Activated effector memory CD4-positive, alpha-beta T cell treated with Interleukin-2 at 50 U/mL for 16 hours (primary cell): ENCODE measurements at places on chromosomes 5 and 9.
A peak's percentile ranks its signal among the peaks of the same experiment; 100 is the strongest.

GRCh38 chr5:127871503-127872153 lies 168.4 kb downstream of the CCDC192 start:
- DNase-seq: no peak

GRCh38 chr9:130453487-130453886 lies 8.7 kb downstream of the ASS1 start:
- no peak for DNase-seq

- no peak for DNase-seq
Observed at GRCh38 chr5:159759791-159760290, 156.4 kb upstream of the ADRA1B start.

GRCh38 chr5:39015743-39016586 lies 58.2 kb downstream of the RICTOR start:
- no peak for DNase-seq

GRCh38 chr9:91536211-91536691 lies 112.6 kb upstream of the NFIL3 start:
- no peak for DNase-seq

- no peak for DNase-seq
Observed at GRCh38 chr5:115543365-115544042, 1.1 kb downstream of the FEM1C start.

DNA sequence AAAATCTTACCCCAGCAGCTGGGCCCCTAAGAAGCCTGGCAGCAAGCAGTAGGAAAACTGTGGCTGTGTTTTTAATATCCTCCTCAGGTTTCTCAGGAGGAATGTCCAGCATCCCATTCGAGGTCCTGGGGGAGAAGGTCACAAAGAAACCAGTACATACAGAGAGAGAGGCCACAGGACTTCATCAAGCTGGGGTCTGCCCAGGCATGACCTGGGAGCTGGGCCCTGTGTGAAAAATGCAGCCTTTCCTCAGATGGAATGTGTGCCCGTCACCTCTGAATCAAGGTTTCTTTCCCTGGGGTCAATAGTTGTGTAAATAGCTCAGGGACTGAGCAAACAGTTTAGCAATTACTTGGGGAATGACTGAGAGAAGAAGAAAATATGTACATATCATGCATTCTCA lies 33.9 kb upstream of the RAD23B start:
- DNase-seq: no peak

GRCh38 chr9:106020186-106020585 lies 325.8 kb downstream of the TMEM38B start:
- no peak for DNase-seq

GRCh38 chr9:4600368-4600767 lies 61.7 kb upstream of the PLPP6 start:
- no peak for DNase-seq

- DNase-seq: no peak
Observed at GRCh38 chr9:121663591-121663990, 12.2 kb downstream of the DAB2IP start.

- no peak for DNase-seq
Observed at GRCh38 chr5:93497096-93497495, 83.9 kb downstream of the NR2F1-AS1 start.

DNA sequence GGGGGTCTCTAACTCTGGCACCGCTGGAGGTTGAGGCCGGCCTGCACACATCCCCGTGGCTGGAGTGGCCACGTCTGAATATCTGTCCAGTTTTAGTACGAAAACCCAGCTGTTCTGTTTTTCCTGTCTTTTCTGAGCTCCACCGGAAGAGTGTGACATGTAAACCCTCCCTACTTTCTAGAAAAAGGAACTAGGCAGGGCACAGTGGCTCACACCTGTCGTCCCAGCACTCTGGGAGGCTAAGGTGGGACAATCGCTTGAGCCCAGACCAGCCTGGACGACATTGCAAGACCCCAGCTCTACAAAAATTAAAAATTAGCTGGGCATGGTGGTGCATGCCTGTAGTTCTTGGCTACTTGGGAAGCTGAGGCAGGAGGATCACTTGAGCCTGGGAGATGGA lies 8.2 kb upstream of the PHYKPL start:
- no peak for DNase-seq

DNA sequence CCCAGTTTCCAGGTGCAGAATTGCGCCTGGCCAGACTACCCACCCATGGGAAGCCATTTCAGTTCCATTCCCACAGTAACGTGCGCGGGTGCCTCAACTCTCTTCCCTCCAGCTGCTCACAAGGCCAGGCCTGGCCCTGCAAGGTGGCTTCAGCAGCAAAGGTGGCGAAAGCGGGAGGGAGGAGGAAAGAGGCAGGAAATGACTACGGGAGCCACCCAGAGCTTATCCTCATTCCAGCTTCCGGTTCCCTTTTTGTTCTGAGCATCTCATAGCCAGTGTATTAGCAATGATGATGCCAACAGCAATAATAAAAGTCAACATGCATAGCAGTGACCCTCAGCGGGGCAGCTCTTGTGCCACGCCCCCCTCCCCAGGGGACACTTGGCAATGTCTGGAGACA lies 101.5 kb upstream of the BOD1 start:
- DNase-seq: no peak

DNA sequence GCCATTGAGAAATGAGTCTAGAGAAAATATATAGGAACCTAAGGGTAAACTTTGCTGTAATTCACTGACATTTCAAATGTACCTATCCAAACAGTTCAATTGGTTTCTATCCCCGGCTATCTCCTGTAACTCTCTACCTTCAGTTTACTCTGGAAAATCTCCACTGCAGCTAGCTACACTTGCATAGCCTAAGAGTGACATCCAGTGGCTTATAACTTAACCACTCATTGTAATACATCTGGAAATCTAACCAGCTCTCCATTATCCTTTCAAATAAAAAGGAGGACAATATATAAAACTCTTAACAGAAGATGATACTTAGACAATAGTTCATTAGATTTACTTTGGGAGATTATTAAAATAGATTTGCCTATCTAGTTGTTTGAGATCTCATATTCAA lies 35.3 kb upstream of the SPDL1 start:
- no peak for DNase-seq

DNA sequence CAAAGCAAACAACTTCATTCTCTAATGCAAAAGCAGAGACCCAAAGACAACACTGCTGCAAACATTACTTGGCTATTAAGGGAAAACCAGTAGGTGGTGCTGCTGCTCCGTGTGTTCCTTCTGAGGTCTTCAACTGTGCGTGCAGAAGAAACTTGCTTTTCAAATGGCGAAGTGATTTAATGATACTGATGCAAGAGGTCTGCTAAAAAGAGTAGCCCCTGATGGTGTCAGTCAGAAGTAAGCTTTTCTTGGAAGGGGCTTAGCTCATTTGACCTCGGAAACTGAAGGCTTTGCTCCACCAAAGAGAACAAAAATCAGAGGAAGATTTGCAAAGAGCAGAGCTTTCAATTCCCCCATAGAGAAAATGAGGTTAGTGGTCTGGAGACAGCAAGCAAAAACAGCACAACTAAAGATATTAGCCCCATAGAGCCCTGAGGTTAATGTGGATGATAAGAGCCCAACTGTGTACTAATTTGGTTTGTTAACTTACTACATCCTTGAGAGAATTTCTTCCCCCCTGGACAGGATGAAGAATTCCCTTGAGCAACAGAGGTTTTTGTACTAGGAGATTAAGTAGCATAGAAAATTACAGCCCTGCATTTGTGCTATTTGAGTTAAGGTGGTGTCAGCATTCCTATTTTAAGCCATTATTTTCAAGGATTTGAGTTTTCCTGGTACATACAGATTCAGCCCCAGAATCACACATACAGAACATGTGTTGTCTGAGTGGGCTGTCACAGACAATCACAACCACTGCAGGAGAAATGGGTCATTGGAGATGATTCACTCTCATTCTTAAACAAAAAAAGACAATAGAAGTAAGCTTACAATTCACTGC lies 153.2 kb upstream of the C9orf72 start:
- no peak for DNase-seq

- DNase-seq: no peak
Observed at GRCh38 chr5:40376566-40376965, 303.1 kb upstream of the PTGER4 start.

DNA sequence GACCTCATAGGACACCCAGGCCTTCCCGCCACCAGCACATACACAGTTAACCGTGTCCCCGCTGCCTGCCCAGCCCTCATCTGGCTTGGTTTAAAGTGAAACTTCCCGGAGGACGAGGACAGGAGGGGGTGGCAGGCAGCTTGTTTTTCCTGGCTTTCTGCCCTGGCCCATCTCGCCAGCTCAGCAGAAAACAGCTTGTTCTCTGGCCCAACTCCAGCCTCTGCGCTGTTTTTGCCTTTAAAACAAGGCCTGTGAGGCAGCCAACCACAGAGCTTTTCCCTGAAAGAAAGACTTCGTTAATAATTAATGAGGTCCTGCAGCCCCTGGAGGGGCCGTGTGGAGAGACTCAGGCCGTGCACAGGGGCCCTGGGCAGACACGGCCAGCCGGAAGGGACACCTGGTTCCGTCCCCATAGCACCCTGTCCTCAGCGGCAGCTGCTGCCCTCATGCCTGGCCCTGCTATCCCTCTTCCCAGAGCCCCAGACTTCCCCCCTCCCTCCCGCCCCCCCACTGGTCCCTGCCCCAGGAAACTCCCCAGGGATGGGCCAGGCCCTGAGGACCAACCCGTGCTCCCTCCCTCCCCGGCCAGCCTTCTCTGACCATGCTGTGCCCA lies 108.7 kb downstream of the RXRA start:
- no peak for DNase-seq

DNA sequence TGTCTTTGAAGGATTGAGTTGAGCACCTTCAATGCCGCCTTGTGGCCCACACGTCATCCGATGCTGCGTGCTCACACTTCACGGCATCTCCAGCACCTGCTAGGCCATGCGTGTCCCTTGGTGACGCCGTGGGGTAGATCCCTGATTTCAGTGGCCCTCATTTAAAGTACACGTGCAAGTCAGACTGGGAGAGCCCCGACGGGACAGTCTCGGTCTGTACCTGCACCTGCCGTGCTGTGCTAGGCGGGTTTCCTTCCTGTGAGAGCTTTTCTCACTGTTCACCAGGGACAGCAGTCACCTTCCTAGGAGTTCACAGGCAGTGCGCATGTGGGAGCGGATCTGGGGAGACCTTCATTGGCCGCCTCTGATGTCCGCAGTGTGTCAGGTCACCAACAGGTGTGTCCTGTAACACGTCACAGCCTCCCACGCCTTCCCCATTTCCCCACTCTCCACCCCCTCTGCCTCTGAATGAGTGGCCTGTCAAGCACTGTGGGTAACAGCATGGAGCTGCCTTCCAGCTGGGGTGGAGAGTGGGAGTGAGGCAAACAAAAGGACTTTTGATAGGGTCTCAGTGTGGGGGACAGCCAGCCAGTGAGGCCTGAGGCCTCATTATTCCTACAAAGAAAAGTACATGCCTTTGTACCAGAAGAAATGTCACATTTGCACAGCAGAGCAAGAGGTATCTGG lies 236.4 kb downstream of the FANCC start:
- no peak for DNase-seq

GRCh38 chr9:133167096-133167730 lies 3.5 kb upstream of the GBGT1 start:
- DNase-seq: no peak

DNA sequence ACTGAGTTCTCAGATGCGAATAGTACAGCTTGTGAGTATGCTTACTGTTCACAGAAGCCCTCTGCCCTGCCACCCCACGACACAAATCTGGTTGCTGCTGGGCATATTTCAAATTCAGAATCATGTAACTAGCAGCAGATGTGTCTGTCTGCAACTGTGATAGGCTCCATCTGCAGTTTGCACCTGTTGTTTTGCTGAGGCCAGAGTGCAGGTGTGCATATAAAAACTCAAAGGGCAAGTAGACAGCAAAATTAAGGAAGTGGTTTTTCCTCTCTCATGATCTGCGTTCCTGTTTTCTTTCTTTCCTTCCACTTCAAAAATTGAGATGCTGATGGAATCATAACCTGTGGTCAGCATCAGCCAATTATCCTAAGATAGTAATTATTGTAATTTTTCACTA lies 1000.5 kb downstream of the PTPRD start:
- DNase-seq: no peak

DNA sequence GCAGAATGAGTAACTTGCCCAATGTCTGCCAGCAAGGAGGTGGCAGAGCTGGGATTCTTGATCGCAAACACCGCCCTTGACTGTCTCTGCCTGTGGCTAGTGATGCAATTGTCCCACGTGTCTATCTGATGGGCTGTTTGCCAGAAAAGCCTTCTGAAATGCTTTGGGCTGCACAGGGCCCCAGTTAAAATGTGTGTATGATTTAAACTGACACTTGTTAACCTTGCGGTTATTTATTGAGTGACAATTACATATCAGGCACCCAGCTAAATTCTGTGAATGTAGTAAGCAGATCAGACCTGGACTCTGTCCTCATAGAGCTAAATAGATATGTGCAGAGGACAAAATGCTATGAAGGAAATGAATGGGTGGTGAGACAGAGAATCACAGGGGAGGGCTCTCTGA lies 11.6 kb upstream of the IL12B start:
- peak; percentile 56 for DNase-seq

DNA sequence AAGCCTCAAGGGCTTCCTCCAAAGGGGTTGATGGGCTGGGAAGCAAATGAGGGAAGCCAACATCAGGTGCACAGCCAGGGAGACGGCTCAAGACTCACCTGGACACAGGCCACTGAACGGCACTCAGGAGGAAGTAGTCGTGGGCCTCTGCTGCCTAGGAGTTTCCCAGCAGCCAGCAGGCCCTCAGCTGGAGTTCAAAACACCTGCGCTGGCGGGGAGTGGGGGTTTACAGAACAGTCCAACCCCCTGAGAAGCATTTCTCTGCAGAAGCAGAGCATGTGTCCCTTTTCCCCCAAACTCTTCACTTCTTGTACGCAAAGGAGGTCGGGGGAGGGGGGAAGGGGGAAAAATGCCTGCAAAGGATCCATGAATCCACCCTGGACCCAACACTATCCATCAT lies 2.3 kb downstream of the WHRN start:
- no peak for DNase-seq

DNA sequence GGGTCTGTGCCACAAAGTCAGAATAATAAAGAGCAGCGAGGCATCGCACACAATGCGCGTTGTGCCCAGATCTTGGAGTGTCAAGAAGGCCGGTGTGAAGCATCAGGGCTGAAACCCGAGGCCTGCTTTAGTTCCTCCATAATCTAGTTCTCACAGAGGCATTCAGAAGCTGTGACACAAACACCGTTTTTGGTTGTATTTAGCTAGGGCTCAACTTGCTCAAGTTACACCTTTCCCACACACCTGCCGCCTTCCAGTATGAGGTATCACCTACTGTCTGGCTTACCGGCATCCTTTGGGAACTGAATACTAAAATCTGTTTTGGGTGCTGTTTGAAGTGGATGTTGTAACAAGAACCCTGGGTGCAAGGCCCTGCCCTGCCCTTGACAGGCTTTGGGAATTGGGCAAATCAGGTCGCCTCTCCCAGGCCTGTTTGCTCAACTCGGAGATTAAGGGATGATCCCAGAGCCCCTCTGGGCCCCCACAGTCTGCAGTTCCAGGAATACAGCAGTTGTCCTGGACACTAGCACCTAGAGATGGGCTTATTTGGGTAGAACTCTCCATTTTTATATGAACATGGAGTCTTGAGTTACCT lies 27.0 kb downstream of the SLC25A25 start:
- DNase-seq: no peak

- no peak for DNase-seq
Observed at GRCh38 chr9:37425298-37425752, 2.8 kb downstream of the GRHPR start.
